Ovary (tissue), 10 donors: ENCODE measurements at places on chromosomes 2 and 18.

DNA sequence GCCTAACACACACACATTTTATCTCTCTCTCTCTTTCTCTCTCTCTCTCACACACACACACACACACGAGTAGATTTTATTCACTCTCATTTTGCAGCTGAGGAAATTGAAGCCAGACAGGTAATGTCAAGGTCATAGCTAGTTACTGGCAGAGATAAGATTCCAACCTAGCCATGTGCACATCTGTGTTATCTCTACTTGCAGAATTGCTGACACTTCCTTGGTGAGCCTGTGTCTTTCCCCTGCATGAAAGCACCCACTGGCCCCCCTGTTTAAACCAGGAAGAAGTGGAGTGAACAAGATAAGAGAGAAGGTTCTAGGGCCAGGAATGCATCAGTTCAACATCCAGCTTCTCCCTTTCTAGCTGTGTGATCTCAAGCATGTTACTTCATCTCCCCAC, 423.7 kb downstream of the TXNL1 start:
- no peak for DNase-seq

DNA sequence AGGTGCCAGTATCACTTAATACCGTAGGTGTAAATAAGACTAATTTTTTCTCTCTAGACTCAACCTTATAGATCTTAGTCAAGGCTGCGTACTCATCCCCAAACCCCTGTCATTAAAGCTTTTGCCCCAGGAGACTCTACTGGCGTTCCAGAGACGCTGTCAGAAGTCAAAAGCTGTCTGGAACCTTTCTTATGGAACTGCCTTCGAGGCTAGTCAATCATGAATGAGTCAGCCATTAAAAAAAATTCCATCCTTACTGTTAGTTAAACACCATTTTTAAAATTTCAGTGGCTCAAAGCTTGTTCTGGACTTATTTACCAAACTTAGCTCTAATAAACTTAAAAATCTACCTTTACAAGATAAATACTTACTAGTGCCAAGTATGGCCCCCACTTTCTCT, 52.1 kb downstream of the SPRED2 start:
- no peak for DNase-seq

DNA sequence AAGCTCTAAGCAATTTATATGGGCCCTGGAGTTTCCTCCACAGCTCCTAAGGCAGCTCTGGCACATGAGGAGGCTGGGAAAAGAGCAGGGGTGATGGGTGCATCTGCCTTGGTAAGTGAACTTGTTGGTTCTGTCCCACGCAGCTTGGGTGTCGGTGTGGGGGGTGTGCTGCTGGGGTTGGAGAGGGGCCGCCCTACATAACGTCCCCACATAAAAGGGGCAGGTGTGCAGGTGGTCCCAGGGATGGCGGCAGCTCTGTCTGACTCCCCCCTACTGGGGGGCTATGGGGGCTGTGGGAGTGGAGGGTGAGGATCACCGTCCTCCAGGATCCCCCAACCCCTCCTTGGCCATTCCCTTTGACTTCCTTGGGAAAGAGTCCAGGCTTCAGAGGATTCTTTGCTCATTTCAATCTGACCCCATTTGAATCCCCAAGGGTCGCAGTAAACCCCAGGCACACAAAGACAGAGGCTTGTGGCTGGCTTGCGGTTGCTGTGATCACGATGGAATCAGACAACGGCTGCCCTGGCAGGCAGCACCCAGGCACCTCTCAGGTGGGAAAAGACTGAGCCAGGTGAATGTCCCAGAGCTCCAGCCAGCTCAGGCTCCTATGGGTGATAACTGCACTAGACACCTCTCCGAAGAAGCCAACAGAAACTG, 34.5 kb upstream of the CD8A start:
- DNase-seq = no peak

GRCh38 chr2:117718048-117718447, 96.4 kb upstream of the DDX18 start:
- no peak for DNase-seq

DNA sequence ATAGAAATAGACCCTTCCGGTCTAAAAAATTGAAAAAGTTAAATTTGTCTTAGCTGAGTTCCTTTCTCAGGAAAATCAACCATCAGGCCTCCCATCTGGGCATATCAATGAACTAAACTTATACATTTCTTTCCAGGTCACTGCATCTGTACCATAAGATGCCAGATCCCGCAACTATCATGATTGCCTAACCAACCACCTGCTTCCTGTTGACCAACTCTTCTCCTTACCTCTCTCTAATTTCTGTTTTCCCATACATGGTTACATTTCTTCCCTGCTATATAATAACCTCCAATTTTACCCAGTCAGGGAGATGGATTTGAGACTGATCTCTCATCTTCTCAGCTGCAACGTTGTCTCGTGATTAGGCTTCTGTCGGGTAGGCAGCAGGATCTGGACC, 228.7 kb downstream of the FSIP2 start:
- DNase-seq = no peak

GRCh38 chr2:184830531-184830930, 232.2 kb downstream of the ZNF804A start:
- no peak for DNase-seq

DNA sequence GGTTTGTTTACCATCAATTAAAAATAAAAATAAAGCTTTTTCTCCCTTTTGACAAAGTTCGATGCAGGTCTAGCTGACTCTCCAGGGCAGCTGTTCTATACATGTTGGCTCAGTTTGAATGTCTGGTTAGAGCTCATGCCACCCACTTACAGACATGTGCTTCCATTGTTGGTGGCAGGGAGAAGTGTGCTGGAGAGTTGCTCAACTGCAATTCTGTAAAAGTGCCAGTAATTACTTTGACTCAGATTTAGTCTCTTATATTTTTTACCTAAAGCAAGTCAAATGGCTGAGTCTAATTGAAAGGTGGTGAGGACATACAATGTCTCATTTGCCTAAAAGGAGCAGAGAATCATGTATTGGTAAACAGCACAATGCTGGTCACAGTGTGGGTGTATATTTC, 609.1 kb upstream of the SYT4 start:
- no peak for DNase-seq

- DNase-seq = no peak
Measured at GRCh38 chr18:59087391-59087790, 52.3 kb upstream of the SEC11C start.

GRCh38 chr2:42954227-42954962, 162.0 kb upstream of the HAAO start:
- DNase-seq = no peak

DNA sequence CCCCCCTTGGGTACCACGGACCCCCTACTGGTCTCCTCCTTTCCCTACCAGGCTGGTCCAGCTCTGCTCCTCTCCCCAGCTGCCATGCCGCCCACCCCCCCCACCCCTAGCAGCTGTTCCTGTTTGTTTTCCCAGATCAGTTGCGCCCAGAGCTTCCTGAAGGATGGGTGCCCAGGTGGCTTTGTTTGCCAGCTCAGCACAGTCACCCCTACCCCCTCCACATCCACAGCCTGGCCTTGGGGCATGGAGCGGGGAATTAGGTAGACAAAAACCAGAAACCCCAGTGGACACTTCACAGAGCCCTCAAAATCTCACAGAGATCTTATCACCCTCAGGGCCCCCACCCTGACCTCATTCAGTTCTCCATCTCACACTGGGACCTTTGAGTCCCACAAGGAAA, 3.7 kb upstream of the CRYBA2 start:
- DNase-seq = no peak

DNA sequence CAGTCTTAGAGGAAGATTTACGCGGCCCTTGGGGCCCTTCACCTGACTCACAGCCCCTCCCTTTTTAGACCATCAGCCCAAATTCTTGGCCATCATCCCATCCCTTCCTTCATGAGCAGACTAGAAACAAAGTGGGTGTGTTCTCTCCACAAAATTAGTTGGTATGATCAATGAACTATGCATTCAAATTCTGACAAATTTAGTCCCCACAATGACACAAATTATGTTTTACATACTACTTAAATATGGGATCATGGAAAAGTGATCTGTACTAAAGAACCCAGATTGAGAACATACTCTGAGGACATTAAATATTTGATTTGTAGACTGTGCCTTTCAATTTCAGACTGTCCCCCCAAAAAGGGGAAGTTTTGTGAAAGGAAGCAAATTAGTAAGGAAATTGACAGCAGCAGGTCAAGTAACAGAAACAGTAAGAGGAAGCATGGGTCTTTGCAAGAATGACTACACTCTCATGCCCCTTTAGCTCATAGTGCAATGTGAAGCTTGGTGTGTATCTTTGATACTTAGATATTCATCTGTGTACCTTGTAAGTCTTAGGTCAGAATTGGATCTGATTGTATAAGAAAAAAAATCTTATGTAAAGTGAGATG, 2.2 kb upstream of the MAPRE2 start:
- no peak for DNase-seq

GRCh38 chr2:168210895-168211570, 36.4 kb downstream of the STK39 start:
- DNase-seq = no peak

- no peak for DNase-seq
Measured at GRCh38 chr2:33108483-33109443, 162.0 kb downstream of the LTBP1 start.

DNA sequence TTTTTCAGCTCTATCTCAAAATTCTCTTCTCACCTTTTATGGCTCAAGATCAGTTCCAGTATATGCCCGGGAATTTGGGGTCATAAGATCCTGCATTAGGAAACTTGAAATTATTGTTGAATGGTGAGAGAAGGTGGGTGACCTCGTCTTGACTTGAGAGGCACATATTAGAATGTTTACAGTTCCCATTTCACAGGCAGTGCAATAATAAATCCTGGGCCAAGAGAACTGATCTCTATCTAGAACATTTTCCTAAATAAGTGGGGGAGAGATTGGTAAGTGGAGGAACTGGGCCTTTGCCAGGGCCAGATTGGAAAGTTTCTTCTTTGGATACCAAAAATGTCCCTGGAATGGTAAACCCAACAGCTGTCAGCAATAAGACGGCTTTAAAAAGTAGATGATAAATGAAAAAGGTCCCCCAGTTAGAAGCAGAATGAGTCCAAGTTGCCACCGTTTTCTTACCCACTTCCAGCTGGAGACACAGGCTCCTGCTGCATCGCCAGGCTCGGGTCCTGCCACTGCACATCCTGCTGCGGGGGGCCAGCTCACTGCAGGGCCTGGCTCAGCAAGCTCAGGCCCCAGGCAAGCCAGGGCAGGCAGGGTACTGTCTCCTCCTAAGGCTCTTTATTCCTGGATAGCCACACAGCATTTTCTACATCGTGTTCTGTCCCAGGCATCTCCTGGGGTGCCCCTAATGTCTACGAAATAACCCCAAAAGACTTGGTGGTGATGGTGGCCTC, 126.4 kb upstream of the EPAS1 start:
- DNase-seq = no peak

- DNase-seq = no peak
Measured at GRCh38 chr2:193114827-193115226, 920.1 kb upstream of the TMEFF2 start.

DNA sequence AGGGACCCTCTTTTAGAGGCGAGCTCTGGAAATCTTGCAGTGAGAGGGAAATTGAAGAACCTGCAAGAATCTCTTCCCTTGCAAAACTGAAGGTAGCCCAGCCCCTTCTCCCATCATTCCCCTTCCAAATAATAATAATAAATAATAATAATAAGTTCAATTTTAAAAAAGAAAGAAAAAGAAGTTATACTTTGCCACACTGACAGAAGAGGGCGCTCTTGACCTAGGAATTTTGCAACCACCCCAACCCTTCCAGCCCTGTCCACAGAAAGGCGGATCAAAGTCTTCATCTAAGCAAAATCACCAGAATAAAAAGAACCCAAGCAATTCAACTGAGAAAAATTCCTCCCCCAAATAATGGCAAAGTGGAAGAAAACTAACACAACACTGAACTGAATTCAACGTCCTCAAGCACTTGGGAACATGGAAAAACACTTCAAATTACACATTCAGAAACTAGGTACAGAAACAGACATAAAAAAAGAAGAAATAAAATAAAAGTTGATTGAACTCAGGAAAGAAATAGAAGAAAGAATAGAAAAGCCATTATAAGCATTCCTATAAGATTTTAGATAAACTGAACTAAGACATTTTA, 98.9 kb upstream of the GLS start:
- DNase-seq = no peak

GRCh38 chr18:79657342-79657996, 22.1 kb upstream of the CTDP1 start:
- no peak for DNase-seq

DNA sequence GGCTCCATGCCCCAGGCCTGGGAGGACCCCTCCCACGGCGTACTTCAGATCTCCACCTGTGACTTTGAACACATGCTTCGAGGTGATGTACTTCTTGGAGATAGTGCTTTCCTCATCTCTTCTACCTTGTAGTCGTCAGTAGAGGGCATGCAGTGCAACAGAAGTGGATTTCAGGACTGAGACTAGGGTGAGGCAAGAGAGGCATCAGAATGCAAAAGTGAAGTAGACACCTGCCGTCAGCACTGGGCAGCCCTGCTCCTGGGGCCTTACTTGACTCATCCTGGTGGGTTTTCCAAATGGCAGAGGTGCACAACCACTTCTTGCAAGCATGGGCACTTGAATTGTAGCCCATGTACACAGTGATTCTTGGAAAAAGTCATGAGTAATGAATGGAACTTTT, 258.8 kb downstream of the NEDD4L start:
- DNase-seq = no peak
